Smooth muscle cell of the brain vasculature (primary cell): ENCODE measurements at places on chromosomes 3 and 15.

- no peak for DNase-seq
Observed at GRCh38 chr15:80945605-80946004, 44.0 kb downstream of the MESD start.

DNA sequence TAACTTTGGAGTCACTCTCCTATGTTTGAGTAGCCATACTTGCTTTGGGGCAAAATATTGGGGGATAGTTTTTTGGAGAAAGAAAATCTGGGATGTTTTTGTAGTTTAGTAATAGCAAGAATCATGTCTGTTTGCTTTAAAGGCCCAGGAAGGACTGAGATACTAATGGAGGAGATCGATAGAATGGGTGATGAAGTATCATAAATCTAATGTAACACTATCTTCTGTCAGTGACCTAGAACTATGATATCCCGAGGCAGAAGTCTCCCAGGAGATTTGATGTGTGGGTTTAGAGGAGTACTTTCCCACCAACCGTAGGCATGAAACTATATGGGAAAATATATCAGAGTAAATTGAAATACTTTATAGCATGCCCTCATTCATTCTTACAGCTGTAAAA lies 21.0 kb upstream of the NFKBIZ start:
- no peak for DNase-seq

DNA sequence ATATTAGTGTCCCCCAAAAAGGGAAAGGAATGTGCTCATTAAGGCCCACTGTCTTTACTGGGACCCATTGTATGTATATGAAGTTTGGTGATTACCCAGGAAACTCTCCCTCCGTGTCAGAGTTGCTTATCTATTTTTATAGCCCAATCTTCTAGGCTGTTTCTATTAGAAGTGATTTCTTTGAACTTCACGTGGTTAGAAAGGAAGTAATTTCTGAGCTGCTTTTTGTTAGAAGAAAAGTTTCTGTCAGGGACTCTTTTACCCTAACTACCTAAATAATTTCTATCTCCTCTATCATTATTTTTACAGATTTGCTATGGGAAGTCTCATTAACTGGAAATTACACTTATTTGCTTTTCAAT lies 17.7 kb upstream of the SENP7 start:
- no peak for DNase-seq

DNA sequence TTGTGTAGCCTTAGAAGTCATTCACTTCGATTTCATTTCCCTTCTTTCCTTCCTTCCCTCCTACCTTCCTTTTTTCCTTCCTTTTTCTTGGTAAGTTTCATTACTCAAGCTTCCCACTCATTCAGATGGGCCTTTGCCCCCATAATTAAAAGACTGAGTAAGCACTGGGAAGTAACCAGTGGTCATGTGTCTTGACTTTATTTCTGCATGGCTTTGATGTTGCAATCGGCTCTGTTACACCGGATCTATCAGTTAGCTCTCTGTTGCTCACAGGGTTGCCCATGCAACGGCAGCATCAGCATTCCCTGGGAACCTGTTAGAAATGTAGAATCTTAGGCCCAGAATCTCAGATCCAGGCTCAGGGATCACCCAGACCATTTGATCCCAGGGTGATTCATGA lies 25.6 kb upstream of the LARS2 start:
- no peak for DNase-seq

- no peak for DNase-seq
Observed at GRCh38 chr3:17302774-17303173, 418.0 kb downstream of the PLCL2 start.

- DNase-seq: no peak
Observed at GRCh38 chr15:80260551-80260950, 8.5 kb upstream of the CTXND1 start.

GRCh38 chr15:94666553-94666952 lies 435.2 kb downstream of the MCTP2 start:
- no peak for DNase-seq

DNA sequence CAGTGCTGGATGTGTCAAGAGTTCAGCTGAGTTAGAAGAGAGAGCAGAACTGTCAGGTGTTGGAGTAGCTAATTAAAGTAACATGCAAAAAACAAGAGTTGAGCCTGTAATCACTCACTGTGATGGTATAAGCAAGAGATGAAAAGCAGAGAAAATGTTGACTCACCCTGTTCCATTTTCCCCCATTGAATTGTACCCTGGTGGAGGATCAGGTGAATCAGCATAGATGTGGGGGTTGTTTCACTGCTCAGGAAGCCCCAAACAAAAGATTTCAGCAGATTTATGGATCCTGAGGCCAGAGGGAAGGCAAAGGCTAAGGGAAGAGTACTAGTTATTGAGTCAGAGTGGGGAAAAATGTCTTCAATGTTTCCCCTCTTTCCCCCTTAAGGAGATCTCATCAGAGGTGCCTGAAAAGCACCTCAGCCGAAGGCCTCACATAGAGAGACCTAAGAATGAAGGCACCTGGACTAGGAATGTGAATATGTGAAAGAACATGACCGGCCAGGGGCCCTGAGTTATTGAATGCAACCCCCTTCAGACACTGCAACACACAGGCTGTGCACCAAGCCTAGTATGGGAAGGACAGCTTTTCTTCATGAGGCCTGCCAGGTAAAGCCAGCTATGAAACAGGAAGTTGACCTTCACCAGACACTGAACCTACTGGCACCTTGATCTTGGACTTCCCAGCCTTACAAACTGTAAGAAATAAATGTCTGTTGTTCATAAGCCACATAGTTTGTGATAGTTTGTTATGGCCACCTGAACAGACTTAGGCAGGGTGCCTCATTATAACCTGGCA lies 90.1 kb downstream of the TMCO5A start:
- no peak for DNase-seq

DNA sequence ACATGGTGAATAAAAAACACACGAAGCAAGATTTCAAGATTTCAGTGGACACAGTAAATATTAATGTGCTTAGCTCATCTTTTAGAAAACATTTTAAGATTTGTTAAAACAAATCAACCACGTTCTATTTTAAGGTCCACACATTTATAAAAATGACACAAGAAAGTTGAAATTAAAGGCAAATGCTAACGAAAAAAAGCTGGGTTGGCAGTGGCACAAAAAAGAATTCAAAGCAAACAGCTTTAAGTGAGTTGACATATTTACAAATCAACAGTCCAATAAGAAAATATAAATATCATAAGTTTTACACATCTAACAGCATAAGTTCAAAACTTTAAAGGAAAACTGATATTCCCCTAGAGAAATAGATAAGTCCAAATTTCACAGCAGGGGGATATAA lies 430.4 kb upstream of the CCDC54 start:
- DNase-seq: no peak

DNA sequence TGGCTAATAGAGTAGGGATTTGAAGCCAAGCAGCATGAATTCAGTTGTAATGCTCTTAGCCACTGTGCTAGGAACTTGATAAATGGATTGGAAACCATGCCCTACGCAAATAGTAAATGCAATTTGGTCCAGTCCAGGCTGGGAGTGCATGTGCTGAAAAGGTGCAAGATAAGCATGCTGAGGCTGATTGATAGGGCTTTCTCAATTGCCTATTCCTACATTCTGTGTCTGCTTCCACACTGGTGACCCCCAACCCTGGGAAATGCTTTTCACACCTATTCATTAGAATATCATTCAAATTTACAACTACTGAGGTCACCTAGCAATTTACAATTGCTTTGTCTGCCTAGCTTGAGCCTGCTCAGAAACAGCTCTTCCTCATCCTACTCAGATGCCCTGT lies 84.7 kb upstream of the SLC25A36 start:
- DNase-seq: no peak

DNA sequence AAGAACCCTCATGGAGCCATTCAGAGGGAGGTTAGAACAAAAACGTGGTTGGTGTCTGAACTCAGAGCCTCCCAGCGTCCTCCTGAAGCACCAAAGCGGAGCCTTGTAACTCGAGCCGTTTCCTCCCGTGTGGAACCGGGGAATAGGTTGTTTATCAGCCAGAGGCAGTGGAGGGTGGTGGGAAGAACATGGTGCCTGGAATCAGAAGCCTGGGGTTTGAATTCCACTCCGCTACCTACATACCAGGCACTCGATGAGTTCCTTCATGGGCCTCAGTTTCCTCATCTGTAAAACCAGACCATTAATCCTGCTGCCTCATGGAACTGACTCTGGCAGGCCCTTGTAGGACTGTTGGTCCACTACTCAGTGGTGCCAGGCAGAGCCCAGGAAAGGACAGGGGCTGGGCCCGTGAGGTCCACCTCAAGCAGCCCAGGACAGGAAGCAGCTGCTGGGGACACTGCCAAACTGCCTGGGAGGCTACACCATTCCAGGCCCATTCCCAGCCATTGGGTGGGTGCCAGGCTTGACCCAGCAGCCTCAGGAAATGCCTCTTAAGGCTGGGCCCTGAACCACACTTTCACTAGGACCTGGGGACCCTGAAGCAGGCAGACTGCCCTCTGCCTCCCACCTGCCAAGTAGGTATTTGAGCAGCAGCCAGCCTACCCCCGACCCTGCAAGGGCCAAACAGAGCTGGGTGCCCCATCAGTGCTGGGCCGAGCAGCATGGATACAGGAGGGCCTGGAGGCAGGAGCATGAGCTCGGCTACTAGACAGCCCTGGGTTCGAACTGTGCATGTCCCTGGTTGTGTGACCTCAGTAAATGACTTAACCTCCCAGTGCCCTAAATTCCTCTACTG lies 33.4 kb downstream of the PRKCD start:
- DNase-seq: no peak

DNA sequence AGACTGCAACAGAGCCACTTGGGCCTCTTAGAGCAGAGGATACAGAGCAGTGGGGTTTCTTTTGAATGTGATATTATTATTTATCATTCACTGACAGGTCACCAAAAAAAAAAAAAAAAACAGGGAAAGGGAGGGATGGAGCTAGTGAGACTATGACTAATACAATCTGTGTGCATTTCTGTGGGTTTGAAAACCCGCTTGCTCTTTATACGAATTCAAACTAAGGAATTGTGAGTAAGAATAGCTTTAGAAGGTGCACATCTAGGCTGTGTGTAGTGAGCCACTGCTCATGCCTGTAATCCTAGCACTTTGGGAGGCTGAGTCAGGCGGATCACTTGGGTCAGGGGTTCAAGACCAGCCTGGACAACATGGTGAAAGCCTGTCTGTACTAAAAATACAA lies 186.6 kb upstream of the MANF start:
- no peak for DNase-seq

DNA sequence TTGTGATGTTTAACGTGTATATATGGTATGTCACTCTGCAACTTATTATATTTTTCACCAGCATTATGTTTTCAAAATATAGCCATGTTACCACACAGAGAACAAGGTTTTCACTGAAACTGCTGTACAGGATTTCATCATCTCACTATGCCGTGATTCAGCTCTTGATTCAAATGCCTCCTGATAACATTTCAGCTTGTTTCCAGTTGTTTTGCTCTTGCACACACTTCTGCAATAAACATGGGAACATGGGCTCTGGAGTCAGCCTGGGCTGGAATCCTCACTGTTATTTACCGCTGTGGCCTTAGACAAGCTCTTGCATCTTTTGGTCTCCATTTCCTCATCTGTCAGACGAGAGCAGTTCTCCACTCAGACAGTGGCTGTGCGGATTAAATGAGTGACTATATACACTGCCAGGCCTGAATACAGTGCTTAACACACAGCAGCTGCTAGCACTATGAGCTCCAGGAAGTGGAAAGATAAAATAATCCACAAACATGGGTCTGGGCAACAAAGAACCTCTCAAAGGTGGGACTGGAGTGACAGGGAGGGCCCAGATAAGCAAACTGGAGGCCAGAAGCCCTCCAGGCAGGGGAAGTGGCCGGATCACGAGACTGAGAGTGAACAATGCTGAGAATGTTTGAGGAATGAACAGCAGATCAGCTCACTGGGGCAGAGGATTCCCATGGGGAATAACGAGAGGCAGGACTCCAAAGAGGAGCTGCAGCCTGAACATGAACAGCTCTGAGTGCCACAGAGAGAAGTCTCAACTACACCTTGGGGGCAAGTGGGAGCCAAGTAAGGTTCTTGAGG lies 17.7 kb downstream of the NTRK3 start:
- DNase-seq: no peak

DNA sequence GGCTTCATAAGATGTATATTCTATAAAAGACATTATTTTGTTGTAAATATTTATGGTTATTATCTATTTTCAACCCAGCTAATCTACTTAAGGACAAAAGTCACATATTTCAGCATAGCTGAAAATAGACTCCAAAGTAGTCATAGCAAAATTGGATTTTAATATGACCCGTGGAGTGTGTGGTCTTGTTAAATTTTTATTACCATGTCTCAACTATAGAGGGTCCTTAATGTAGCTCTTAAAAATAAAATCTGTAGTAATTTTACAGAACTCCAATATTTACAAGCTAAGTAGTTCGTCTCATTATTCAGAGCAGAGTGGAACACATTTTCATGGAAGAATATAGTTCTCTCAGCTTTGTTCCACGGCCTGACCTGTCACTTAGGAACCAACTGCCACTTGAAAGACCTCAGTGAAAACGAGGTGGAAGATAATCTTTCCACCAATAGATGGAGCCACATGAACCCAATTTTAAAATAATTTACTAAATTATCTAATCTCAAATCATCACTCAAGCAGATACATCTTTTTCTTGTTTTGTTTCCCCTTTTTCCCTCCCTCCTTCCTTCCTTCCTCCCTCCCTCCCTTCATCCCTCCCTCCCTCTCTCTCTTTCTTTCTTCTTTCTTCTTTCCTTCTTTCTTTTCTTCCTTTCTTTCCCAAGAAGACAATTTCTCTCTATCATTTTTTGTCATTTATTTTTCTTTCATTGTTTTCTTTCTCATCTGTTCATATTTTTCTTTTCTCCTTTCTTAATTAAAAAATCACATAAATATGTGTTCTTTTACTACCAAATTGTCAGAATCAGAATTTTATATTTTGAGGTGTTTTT lies 97.2 kb downstream of the CLDN1 start:
- DNase-seq: no peak

DNA sequence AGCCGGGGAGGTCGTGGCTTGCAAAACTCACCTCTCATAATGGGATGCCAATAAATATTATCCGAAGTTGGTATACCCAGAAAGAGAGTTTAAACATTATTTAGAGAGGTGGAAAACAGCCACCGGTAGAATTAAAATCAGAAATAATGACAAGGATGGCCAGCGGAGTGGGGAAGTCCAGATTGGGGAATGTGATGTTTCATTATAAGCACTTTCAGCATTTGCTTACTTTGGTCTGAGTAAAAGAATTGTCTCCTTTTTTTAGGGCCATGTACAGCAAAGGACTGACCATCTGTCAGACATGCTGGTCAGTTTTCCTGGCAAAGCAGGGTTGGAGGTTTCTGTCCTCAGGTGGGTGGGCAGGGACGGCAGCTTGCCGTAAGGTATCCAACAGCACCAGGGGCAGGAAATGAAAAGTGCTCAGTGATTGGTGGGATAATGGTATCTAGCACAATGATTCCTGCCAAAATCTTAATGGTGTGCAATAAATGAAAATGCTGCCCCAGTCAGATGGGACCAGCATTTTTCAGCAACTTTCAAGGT lies 24.3 kb downstream of the APBA2 start:
- DNase-seq: no peak

GRCh38 chr15:40366457-40367370 lies 8.7 kb downstream of the DISP2 start:
- DNase-seq: no peak

- no peak for DNase-seq
Observed at GRCh38 chr3:34568766-34569165, 770.3 kb downstream of the PDCD6IP start.
